Inflammatory macrophage (primary cell): ENCODE measurements at places on chromosomes 6 and 20.
A peak's percentile ranks its signal among the peaks of the same experiment; 100 is the strongest.

- DNase-seq: no peak
Observed at GRCh38 chr20:38893056-38893564, 33.1 kb upstream of the FAM83D start.

DNA sequence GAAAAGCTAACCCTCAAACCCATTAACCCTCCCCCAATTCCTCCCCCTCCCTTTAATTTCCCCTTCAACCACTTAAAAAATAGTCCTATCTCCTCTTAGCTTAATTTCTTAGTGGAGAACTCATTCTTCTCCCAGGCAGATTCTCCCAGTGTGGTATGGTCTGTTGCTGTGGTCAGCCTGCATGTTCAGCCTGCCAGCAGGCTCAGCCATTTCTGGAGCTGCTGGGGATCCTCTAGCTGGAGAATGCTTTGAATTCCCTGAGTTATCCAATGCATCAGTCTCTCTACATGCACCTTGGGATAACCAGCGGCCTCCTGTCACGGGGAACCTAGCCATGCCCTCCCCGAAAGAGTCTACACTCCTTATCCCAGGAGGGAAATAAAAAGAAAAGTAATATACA, 375.4 kb upstream of the RSPO3 start:
- no peak for DNase-seq

GRCh38 chr20:44135012-44135412, 52.0 kb downstream of the JPH2 start:
- DNase-seq: no peak

DNA sequence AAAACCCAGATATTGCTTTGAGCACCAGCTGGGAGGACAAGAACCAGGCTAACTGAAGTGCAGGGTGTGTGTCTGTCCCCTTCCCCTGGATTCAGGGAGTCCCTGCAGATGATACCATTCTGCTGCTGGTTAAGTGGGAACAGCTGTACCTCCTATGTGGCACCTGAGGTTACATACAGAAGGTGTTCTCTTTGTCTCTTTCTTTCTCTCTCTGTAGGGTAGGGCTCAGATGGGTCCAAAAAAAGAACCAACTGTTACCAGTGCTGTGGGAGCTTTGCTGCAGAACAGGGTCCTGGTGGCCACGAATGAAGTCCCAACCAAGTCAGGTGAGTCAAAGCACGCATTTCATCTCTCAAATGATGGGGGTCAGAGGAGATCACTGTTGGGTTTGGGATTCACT, 38.6 kb downstream of the ZC2HC1B start:
- DNase-seq: no peak

DNA sequence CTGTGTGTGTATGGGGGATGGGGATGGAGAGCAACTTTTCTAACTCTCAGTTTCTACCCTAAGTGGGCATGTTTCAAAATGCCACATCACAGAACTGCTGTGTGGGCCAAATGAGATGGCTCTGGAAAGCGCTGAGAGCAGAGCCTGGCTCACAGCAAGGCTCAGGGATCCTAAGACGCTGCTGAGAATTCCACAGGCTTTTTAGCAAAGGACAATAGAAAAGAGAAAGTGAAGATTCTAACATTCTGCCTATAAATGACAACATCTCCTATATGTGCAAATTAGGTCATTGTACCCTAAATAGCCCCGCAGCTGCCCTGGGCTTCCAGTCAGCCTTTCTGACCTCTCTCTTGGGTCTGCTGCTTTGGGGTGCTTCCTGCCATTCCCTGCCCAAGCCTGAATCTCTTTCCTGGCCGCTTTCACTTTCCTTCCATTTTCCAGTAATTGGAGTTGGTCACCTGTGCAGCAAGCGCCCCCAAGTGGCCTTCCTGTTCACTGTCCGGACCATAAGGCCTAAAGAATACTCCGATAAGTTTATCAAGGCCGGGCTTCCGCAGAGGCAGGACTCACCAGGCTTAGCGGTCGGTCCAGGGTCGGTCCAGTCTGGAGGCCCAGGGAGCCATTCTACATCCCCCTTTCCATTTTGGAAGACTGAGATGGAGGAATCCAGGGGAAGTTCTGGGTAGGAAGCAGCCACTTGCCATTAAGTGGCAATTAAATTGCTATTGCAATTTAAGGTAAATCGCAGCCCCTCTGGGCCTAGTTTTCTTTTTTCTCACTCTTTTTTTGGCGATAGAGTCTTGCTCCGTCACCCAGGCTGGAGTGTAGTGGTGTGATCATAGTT, 6.7 kb upstream of the DDR1 start:
- DNase-seq: peak; percentile 86

- no peak for DNase-seq
Observed at GRCh38 chr6:48099713-48100587, 11.0 kb downstream of the PTCHD4 start.

GRCh38 chr20:25399037-25399430, 8.4 kb upstream of the ABHD12 start:
- peak; percentile 65 for DNase-seq

DNA sequence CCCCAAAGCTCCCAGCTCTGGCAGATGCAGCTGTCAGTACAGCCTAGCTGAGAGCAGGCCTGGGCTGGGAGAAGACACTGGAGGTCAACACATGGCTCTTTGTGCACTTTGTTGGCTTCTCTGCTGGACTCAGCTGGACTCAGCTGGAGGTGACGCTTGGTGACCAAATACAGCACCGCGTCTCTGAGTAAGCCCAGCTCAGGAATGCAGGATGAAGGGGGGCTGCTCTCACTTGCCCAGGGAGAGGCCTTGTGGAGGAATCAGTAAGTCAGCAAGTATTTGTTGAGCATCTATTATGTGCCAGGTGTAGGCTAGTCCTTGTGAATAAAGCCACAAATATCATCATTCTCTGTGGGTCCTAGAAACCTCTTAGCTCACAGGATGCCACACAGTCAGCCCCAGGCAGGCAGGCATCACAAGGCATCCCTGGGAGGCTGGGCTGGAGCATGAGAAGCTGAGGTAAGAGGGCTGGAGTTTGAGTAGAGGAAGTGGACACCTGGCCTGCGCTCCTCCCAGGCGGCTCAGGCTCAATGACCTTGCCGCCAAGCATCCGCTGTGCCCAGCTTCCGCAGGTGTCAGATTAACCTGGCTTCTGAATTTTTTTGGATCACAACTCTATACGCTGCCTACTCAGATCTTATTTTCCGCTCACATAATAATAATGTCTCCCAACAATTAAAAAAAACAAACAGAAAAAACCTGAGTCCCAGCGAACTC, 95.4 kb downstream of the TMEM170B start:
- no peak for DNase-seq

DNA sequence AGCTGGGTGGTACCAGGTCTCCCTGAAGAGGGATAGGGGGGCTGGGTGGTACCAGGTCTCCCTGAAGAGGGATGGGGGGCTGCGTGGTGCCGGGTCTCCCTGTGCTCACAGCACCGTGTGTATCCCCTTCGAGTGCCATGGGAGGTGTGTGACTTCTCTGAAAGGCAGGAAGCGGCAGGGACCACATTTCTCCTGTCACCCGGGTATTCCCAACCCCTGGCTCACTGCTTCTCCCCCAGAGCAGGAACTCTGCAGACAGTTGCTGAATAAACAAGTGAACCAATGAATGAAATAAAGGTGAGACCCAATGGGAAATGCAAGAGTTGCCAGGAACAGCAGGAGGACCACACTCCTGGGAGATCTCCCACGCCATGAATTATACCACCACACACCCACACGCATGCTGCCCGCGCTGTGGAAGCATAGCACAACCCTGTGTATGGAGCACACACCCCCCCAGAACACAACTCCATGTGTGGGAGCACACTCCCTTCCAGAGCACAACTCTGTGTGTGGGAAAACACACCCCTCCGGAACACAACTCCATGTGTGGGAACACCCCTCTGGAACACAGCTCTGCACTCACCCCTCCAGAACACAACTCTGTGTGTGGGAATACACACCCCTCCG, 50.7 kb downstream of the RNASET2 start:
- no peak for DNase-seq

DNA sequence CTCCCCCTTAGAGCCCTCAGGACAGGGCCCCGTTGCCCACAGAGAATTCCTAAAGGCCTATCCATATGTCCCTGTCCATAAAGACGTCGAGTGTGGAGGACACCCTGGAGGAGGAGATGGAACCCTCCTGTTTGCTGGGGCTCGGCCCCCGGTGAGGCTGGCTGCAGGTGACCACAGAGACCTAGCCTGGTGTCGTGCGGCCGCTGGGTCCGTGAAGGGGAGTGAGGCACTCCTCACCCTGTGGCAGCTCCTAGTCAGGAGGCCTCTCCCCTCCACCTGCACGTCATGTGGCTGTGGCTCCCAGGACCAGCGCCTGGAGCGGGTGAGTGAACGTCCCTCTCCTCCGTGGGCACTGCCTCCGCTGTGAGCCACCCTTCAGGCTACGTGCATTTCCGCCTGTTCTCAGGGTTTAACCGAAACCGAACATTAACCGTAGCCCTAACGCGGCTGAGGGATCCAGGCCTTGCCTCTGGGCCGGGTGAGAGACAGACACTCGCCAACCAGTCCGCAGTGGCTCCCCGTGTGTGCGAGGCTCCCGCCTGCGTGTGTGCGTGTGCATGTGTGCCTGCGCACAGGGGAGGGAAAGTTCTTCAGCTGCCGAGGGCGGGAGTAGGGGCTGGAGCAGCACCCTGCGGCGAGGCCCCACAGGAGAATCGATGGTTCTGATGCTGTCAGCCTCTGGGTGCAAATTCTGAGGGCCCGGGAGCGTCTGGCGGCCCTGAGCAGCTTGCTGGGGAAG, 5.9 kb upstream of the TCEA2 start:
- no peak for DNase-seq

GRCh38 chr6:44475417-44475778, 87.9 kb downstream of the CDC5L start:
- no peak for DNase-seq

GRCh38 chr6:125231133-125231532, 70.6 kb downstream of the HDDC2 start:
- DNase-seq: no peak

GRCh38 chr6:37934276-37934675, 114.7 kb downstream of the ZFAND3 start:
- no peak for DNase-seq

DNA sequence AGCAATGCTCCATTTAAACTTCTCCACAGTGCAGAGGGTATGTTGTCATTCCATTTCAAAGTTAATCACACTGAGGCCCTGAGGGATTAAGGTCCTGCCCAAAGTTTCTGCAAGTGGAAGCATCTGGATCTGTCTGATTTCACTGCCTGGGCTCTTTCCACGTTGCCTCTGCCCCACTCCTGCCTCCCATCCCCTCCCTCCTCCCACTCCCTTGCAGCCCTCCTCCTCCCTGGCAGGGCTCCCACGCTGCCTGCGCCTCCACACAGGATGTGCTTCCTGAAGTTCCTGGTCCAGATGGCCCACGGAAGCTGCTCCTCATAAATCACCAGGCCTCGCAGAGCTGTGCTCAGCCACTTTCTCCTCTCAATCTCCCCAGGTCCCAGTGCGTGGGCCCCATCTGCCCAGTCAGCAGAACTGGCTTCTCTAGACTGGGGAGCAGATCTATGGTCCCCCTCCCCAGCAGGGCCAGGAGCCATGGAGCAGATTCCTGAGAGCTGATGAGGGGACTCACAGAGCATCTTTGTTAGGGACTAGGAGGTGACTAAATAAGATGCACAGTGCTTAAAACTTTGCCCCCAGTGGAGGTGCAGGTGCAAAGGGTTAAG, 65.4 kb upstream of the MAFB start:
- no peak for DNase-seq

- DNase-seq: peak; percentile 39
Observed at GRCh38 chr20:35680452-35681183, 15.9 kb upstream of the CPNE1 start.

GRCh38 chr6:29938746-29939508, 3.4 kb upstream of the HLA-A start:
- no peak for DNase-seq

GRCh38 chr6:132135409-132135808, 184.2 kb upstream of the CCN2 start:
- DNase-seq: no peak

DNA sequence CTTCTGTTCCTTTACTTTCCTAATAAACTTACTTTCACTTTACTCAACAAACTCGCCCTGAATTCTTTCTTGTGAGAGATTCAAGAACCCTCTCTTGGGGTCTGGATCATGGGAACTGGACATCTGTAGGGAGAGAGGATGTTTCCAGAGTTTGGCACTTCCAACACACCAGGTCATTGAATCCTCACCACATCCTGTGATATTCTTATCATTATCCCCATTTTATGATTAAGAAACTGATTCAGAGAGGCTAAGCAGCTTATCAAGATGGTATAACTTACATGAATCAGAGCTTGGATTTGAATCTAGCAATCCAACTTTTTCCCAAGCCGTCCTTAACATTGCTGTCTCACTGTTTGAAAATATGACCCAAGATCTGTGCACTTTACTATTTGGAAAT, 15.5 kb downstream of the PPIL6 start:
- no peak for DNase-seq

- no peak for DNase-seq
Observed at GRCh38 chr6:158507174-158507573, 52.7 kb upstream of the TMEM181 start.

DNA sequence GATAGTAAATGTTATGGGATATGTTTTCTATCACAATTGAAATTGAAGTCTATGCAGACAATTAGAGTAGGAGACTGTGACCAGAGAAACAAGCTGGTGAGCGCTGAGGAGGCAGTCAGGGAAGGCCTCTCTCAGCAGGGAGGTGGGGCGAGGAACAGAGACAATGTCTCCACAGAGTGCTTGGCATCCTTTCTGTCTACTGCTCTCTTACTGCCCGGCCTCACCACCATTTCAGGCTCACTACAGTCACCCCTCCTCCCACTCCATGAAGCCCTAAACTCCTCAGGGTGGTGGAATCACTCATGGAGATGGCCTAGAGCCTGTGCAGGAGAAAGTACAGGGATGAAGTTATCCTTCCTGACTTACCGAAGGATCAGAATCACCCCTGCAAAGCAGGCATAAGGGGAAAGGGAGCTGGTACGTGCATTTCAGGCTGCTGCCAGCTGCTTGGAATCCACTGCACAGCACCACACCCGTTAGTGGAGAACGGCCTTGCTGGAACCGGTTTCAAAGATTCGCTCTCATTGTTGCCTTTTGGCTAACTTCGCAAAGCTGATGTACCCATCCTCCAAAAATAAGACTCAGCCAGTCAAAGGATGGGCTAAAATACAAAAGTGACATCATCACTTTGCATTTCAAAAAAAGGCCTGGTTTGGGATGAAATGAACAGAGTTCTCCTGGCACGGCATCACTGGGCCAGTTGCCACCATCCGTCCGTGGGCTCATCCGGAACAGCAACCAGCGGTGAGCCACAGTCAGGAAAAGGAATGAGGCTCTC, 67.3 kb downstream of the SLC22A23 start:
- DNase-seq: no peak

- DNase-seq: no peak
Observed at GRCh38 chr20:63318391-63319163, 25.6 kb downstream of the COL20A1 start.
